A549 treated with AZD2906 at 1 μM for 4 hours (cell line): ENCODE measurements at places on chromosomes 4 and X. TPM values are rescaled to one million over a fixed set of nuclear protein-coding genes. Genes with fewer than 3 reads are reported as not detected.

ZNF157 gene
- total RNA-seq = 0.03 to 0.04 TPM in 2 of 5 replicates, not detected in the others

MAGEB4 gene
- total RNA-seq = not detected in 5 replicates

CHST7 gene
- total RNA-seq = 29.1 to 48.8 TPM (median 44.8 TPM) in 5 replicates

TMEM154 gene
- 0.01 to 0.05 TPM (median 0.02 TPM) in 5 replicates for total RNA-seq
